ENCODE measurements at places on chromosomes 3 and 15. TPM values are rescaled to one million over a fixed set of nuclear protein-coding genes. Genes with fewer than 3 reads are reported as not detected.

The BSN gene
- total RNA-seq, result 14.3 TPM

The ANKUB1 gene
- 0.25 TPM for total RNA-seq

The DCBLD2 gene
- total RNA-seq, result 17.5 TPM

The MED12L gene
- total RNA-seq, result 5.4 TPM

The PSTPIP1 gene
- not detected for total RNA-seq

The TXNRD3 gene
- 7.9 TPM for total RNA-seq

The GPR176 gene
- 32.7 TPM for total RNA-seq

The RGMA gene
- total RNA-seq, result 16.2 TPM

The CYP1A1 gene
- total RNA-seq, result 0.25 TPM

The PLSCR2 gene
- not detected for total RNA-seq

The ZNF80 gene
- total RNA-seq, result not detected

The TERC gene
- total RNA-seq, result 55.3 TPM
